ENCODE measurements at places on chromosomes 7 and 10.

- DNase-seq = no peak
Measured at GRCh38 chr10:351770-352334, 216.6 kb downstream of the ZMYND11 start.

- DNase-seq = no peak
Measured at GRCh38 chr7:336810-337566, 47.0 kb downstream of the FOXL3 start.

DNA sequence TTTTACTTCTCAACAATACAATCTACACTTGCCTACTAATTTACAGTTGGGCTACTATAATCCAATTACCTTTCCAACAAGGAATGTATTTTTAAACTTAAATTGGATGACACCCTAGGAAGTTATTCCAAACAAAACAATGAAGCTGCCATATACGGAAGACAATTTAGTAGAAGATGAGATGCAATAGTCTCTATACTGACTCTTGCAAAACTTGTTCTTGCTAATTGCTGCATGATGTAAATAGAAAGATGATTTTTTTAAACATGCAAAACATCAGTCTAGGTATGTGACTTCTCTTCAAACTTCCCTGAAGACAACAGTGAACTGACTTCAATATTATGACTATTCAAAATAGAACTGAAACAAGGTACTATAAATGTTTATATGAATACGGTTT lies 17.6 kb downstream of the NT5C3A start:
- DNase-seq = no peak

DNA sequence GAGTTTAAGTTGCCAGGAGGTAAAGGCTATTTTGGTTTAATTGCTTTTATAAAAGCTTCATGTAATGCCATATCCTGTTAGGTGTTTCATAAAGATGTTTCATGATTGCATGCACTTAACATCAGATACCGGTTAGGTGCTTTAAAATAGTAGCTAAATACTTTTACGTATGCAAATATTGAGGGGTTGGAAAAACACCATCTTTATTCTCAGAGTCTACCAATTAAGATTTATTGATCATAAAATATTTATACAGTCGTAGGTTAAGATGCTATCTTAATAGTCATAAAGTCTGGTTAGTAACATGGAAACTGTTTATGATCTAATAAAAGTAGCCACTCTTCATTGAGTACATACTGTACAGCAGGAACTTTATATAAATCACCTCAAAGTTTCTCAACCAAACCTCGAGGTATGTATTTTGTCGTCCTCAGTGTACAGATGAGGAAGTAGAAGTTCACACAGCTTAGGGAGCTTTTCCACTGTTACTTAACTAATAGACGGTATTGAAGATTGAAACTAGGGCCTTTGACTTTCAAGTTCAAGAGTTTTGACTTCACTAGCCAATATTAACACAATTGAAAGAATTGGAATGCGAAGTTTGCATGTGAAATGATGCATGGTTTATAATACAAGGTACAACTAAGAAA lies 897.1 kb downstream of the GATA3 start:
- DNase-seq = no peak

DNA sequence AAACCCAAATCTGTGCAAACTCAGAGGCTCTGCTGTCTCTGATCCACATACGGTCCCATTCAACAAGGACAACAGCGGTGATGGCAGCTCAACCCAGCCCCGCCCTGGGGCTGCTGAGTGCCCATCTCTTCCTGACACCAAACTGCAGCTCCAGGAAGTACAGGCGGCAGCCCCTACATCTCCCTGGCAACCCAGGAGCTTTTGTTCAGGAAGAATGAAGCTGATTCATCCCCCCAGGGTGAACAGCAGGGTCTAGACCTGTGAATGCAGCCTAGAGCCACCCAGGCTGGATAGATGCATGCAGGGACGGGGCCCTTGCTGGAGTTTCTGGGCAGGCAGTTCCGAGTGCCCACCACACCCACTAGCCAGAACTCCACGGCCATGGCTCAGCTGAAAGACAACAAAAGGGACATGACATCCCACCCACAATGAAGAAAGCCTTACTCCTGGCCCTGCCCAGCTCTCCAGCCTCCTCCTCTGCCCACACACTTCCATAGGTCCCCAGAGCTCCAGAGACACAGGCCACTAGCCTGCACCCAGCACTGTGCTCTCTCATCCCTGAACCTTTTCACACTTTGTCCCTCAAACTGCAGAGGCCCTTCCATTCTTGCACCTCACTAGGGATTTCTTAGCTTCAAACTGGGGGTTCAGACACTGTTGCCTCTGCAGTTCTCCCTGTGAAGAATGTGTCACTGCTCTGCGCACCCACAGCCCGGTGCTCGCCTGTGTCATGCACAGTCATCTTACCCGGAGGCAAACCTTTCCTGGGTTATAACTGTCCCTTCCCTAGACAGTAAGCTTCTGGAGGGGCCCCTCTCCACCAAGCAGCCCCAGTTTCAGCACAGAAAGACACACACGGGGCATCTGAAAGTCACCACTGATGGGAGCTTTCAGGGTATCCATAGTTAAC lies 99.1 kb downstream of the GRID1 start:
- no peak for DNase-seq

DNA sequence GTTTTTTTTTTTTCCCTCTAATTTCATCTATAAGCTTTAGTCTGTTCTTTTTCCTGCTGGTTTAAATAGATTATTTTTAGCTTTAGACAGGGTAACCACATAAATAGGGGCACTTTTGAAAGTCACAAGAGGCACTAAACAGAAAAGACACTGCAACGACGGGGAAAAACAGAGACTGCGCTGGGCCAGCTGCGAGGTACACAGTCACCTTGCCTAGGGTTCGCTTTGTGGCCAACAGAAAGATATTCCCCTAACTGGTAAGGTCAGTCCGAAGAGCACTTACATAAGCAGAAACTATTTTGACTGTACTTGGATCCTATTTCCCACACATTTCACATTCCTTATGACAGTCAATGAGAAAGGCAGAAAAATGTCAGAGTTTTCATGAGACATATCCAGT lies 175.6 kb upstream of the PHF14 start:
- no peak for DNase-seq

- DNase-seq = no peak
Measured at GRCh38 chr7:99135938-99136337, 8.0 kb downstream of the SMURF1 start.

DNA sequence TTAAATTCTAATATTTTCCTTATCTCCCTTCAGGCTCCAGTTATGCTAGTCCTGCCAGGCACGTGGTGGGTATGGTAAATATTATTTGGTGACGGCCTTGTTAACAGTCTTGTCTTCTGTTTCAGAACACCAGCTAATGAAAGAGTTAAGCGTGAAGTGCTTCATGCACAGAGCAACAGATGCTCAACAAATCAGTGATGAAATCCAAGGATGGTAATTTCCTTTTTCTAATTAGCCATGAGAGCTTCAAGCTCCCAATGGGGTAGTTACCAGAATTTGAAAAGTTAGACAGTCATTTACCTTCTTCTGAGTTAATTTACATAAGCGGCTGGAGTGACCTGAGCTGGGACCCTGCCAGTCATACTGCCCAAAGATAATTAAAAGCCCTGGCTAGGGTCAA lies 1.9 kb upstream of the OTUD1 start:
- no peak for DNase-seq

GRCh38 chr7:90625051-90625450 lies 28.9 kb downstream of the CDK14 start:
- no peak for DNase-seq

DNA sequence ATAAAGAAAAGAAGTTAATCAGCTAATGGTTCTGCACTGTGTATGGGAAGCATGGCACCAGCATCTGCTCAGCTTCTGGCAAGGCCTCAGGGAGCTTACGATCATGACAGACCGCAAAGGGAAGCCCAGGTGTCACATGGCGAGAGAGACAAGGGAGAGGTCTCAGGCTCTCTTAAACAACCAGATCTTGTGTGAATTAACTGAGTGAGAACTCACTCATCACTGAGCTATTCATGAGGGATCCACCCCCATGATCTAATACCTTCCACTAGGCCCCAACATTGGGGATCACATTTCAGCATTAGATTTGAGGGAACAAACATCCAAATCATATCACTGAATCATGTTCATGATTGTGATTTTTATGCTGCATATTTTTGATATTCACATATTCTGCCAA lies 5.8 kb downstream of the USP54 start:
- no peak for DNase-seq

All from SIG-M5 (cell line).